ENCODE measurements at places on chromosomes 13 and 19. TPM values are rescaled to one million over a fixed set of nuclear protein-coding genes. Genes with fewer than 3 reads are reported as not detected.

DNA sequence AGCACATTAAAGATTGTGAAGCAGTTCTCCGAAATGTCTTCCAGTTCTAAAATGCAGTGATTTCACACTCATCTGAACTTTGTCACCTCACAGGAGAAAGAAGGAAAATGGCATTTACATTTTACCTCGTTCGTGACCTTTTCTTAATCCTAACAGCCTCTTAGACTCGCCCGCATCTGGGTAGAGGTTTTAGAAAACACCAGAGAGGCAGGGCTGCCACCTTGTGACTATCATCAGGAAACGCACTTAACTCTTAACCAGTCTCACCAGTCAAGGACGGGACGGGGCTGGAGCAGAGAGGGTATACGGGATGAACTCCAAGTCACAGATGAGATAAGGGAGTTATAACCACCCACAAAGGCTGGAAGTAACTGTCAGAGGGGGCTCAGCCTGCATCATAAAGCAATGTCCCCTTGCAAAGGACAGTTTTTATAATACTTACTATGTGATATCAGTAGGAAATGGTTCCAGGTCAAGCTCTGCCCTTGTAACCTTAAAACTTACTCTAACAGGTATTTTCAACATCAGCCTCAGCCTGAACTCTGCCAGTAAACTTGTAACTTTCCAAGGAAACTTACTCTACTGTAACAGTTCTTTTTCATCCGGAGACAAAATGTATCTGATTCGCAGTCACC is 8.6 kb upstream of the CEACAM6 start:
- no peak for DNase-seq

Gene MYBPC2
- 0.12 TPM for total RNA-seq

DNA sequence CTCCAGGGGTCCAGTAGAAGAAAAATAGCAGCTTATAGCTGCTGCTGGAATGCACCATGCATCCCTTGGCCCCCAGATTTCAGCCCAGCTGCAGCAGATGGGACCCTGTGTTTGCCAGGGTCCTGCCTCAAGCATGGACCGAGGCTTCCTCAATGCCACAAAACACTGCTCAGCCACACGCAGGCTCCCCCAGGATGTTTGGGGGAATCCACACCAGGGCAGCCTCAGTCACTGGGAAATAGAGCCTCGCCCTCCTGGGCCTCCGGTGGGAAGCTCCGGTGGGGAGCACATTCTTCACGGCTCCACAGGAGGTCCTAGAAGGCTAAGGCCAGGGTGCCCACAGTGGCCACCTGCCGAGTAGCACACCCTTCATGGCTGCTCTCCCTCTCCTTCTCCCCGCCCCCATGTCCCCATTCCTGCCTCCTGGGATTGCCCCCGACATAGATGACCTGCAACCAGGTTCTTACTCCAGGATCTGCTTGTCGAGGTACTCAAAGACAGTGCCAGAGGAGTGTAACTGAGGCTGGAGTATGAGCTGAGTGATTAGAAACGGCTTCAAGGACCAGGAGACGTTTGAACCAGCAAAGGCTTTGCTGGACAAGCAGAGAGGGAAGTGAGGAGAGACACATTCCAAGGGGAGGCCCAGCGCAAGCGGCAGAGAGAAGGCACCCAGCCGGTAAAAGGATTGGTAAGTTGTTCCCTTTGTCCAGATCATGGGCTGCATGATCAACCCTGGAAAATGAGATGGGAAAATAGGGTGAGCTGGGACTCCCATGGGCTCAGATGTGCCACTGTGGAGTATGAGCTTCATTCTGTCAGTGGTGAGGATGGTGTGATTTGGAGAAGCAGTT is 110.7 kb upstream of the UQCRFS1 start:
- DNase-seq, result no peak

DNA sequence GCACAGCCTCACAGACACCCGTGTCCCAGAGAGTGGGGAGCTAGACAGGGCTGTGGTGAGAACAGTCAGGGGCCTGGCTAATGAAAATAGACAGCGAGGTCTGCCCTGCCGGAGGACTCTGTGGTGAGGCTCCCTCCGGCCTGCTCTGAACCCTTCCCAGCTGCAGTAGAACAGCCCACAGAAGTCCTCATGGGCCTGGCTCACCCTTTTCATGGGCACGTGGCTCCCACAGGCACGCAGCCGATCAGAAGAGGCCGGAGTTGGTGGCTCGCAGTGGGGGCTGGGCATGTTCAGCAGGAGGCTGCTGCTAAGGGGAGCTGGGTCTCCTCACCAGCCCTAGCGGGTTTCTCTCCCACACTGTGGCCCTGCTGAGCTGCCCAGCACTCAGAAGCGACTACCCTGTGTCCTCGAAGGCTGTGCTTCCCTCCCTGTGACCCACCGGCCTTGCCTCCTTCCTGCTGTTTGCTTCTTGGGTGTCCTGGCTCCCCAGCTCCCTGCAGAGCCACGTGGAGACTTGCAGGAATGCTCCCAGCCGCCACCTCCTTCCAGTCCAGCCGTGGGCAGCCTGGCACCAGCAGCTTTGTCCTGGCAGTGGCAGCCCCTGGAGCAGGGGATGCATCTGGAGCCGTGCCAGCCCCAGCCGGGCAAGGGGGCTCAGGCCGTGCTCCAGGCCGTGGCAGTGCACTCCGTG is 138.7 kb downstream of the KDM4B start:
- DNase-seq, result peak; percentile 75

DNA sequence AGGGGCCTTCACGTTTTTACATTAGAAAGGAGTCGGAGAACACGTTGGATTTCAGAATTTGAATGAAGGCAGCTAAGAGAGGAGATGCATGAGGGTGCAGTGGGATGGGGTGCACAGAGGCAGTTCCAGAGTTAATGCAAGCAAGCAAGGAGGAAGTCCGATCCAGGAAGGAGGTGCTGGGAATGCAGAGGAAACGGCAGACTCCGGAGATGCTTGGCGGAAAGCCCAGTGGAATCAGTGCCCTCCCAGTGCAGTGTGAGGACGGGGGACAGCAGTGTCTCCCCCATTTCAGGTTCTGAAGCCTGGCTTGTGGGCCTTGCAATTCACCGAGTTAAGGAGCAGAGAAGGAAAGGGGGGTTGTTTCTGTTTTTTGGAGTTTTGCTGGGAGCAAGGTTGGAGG is 100.4 kb downstream of the COL4A2 start:
- no peak for DNase-seq

DNA sequence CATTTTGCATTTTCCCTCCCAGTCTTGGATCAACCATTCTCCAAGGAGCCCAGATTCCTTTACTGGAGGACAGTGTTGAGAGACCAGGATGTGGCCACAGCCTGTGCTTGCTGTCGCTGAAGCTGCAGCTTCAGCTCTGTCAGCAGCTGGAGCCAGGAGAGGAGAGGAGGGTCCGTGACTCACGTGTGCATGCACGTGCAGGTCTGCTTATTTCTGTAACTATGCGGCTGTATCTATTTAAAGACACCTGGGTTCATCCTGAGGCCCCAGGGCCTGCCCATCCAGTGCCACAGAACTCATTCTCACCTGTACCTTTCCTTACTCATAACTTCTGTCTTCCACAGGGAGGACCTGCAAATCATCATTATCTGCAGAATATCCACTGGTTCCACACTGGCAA is 8.2 kb upstream of the LAMP1 start:
- no peak for DNase-seq

- DNase-seq, result no peak
These were observed 1.9 kb upstream of the MEF2B start for GRCh38 chr19:19171821-19172532.

GRCh38 chr19:4568886-4569285 is 9.4 kb upstream of the SEMA6B start:
- DNase-seq, result no peak

GRCh38 chr19:33740811-33741396 is 55.8 kb upstream of the KCTD15 start:
- DNase-seq, result no peak

DNA sequence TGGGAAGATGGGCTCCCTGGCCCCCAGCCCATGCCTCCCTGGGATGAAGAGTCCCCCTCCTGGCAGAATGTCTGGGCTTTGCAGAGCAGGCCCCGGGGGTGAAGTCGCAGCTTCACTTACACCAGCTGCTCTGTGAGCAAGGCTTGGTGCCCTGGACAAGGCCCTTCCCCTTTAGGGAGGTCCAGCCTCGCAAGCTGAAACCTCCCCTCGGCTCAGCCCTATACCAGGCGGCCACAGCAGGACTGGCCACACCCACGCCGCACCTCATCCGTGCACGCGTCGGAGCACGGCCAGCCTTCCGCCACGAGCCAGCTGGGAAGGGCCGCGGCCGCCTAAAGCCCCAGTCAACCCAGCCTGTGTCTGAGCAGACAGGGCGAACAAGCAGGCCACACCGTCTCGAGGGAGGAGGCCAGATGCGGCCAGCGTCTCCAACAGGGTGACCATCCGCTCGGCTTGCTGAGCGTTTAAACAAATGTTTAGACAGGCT is 83.2 kb upstream of the MCF2L start:
- peak; percentile 90 for DNase-seq

Gene C19orf81
- 2.7 TPM for total RNA-seq

Gene IZUMO2
- total RNA-seq, result not detected

Gene LRRC4B
- total RNA-seq, result 0.62 TPM

- DNase-seq, result no peak
These were observed 5.1 kb downstream of the ZNF599 start for GRCh38 chr19:34767951-34768350.

Gene MEX3D
- 8.0 TPM for total RNA-seq

- no peak for DNase-seq
These were observed 2463.1 kb downstream of the PCDH9 start for GRCh38 chr13:64767054-64767453.

Gene TMEM59L
- 1.5 TPM for total RNA-seq

DNA sequence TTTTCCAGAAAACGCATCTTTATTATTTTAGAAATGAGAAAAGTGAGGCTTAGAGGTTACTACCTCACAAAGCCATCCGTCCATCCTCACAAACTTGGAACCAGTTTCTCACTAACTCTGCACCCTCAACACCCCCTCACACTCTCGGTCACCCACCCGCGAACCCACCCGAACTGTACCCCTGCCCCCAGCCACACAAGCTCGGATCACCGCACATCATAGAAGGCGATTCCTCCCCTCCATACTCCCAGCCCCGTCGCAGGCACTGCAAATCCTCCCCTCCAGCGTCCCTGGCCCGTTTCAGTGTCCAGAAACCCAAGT is 238 bp downstream of the ZNF260 start:
- no peak for DNase-seq

Gene CGB3
- not detected for total RNA-seq

- DNase-seq, result peak; percentile 47
These were observed 209.6 kb downstream of the VWA8 start for GRCh38 chr13:41751277-41751676.

- DNase-seq, result peak; percentile 49
These were observed 3.4 kb downstream of the PRR36 start for GRCh38 chr19:7870571-7871436.

GRCh38 chr13:46486270-46486669 is 66.7 kb upstream of the LRCH1 start:
- no peak for DNase-seq

GRCh38 chr13:102868366-102868936 is 22.6 kb downstream of the ERCC5 start:
- DNase-seq, result no peak

GRCh38 chr13:98483601-98484288 is 93.2 kb downstream of the STK24 start:
- no peak for DNase-seq

Gene ADAMTSL5
- 20.5 TPM for total RNA-seq

Gene KCTD12
- total RNA-seq, result 39.6 TPM

DNA sequence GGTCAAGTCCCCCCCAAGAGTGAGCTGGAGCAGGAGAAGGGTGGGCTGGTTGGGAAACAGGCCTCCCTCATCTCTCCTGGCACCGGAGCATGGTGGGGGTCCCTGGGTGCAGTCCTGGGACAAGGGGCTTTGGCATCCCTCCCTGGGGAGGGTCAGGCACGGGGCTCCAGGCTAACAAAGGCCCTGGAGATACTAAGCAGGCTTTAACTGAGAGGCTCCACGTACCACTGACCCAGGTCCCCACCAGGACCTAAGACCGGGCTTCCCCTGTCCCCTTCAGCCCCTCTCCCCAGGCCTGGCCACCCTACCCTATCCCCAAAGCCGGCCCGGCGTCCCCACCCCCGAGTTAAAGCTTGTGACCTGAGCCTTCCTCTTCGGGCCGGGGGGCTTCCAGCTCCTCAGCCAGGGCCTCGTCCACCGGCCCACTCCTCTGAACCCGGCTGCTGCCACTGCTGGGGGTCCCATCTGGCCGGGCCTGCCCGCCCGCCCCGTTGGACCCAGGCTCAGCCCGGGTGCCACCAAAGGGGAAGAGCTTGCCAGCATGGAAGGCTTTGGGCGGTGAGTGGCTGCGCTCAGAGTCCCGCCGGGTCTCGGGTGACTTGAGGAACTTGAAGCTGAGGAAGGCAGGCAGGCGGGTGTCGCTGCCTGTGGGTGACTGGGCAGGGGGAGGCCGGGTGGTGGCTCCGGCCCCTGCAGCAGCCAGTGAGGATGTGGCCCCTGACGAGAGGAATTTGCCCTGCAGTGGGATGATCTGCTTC is 10.1 kb downstream of the ANO8 start:
- no peak for DNase-seq

DNA sequence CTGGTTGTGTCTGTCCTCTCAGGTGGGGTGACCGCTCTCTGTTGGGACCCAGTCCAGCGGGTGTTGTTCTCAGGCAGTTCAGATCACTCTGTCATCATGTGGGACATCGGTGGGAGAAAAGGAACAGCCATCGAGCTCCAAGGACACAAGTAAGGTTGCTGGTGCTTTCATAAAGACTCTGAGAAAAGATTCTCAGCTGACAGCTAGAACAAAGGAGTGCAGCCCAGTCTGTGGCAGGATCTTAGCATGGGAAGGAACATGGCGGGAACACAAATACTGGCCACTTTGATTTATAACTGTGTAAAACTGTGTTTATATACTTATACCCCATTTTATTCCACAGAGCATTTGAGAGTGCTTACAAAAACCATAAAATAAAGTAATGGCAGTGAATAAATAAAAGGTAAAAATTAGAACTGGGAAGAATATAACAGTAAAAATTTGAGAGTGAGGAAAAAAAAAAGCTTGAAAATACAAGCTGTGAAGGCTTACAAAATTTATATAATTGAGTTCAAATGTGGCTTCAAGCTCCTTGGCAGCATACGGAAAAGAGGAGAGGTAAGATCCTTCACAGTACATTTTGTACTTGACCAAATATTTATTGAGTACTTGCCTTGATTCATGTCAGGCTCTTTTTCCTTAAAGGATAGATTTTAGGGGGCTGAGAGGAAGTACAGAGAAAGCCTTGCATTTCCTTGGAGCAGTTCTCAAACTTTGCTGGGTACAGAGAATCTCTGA is 64.8 kb downstream of the DHRS12 start:
- DNase-seq, result no peak

DNA sequence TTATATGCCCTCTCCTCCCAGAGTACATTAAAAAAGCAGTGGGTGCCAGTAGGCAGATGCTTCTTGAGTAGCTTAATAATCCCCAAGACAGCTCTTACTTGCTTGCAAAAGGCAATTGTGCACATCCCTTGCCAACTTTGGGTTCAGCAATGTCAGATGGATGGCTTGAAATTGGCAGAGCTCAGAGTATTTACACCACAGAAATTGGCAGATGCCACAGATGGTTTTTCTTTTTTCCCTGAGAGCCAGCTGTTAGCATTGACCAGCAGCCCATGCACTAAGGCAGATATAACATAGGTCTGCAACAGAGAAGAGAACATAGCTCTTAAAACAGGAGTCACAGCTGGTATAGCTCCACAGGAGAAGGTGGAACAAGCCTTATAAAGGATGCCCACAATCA is 18.4 kb upstream of the RNASEH2B start:
- DNase-seq, result no peak

GRCh38 chr19:2963122-2963521 is 14.2 kb upstream of the TLE6 start:
- DNase-seq, result no peak
